SK-N-MC (cell line): ENCODE measurements at places on chromosomes 4 and X.

DNA sequence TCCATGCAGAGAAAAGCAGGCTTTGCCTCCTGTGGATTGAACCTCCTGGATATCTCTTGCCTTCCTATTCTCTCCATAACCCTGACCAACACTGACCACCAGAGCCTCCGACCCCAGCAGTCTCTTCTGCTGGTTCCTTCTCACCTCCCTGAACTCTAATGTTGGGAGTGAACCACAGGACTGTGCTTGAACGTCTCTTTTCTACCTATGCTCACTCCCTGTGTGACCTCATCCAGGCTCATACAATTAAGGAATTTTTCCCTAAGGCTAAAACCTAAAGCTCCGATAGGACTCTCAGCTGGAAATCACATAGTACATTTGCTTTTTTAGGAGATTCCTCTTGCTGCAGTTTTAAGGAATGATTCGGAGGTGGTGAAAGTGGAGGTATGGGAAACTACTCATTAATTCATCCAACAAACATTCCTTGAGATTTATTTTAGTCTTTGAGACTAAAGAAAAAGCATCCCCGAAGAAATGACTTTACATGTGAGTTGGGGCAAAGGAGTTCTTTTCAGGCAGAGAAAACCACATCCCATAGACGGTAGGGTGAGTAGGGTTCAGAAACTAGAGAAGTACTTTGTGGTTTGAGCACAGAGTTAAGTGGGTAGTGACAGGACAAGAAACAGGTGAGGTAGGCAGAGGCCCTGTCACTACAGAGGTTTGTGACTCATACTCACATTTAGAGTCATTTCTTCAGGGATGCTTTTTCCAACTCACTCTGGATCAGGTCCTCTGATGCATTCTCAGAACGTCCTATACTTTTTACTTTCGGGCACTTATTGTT is 30.8 kb downstream of the NDNF start:
- DNase-seq: no peak

- no peak for DNase-seq
These were observed 85.4 kb downstream of the FAM13A start for GRCh38 chr4:88971536-88971935.

- no peak for DNase-seq
These were observed 79.6 kb upstream of the WDR1 start for GRCh38 chr4:10196191-10196590.

DNA sequence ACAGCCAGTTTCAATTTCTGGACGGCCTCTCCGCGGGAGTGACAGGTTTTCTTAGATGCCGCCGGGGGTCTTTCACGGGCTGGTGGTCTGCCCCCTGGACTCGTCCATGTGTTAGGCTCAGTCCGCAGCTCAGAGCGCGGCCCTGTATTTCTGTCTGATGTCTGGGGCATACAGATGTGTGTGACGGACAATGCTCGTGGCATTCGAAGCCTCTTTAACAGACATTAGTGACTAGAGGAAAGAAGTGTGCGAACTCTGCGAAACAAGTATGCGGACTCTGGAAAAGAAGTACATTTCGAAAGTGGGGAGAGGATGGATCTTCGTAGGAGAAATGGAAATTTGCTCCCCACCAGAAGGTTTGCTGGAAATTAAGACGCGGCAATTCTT is 793 bp upstream of the DCUN1D4 start:
- no peak for DNase-seq

GRCh38 chr4:125689805-125690204 is 375.1 kb downstream of the FAT4 start:
- no peak for DNase-seq

DNA sequence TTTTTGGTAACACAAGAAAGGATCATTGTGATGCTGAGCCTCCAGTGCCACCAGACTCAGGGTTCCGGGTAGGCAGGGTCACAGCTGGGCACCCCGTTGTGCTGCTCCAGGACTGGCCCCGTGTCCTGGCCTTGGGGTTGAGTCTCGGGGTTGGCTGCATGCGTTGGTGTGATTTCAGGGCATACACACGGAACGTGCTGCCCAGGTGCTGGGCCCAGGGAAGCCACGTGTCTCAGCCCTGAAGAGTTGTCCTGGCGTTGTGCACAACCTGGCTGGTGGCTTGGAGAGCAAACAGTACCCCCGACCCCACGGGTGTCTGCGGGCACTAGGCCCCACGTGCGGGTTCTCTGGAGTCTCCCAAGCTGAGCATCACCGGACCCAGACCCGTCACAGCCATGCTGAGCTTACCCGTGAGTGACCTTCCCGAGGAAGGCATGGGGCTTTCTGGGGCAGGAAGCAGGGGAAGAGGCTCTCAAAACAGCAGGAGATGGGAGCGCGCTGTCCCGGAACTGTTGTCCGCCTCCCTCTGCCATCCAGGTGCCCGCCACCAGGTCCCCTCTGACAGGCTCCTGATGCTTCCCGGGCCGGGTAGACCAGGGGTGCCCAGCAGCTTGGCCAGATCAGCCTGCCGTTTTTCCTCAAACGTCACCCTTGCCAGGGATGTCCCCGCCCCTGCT is 66.1 kb upstream of the ENPP6 start:
- no peak for DNase-seq

GRCh38 chr4:147910315-147910714 is 178.4 kb downstream of the ARHGAP10 start:
- DNase-seq: no peak

DNA sequence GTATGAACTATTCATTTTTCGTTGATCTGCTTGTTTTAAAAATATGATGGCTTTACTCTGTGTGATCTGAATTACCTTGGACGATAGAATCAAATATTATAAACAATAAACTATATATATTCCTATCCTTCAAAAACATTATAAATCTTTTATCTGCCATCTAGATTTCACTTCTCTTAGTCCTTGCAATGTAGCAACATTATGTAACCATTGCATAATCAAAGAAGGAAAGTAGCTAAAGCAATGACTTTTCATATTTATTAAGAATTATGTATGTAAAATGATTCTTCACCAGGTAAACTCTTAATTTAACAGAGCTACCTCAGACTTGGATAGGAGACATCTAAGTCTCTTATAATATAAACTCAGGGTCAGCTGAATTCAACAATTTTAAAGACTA is 210.5 kb downstream of the ADAMTS3 start:
- no peak for DNase-seq

DNA sequence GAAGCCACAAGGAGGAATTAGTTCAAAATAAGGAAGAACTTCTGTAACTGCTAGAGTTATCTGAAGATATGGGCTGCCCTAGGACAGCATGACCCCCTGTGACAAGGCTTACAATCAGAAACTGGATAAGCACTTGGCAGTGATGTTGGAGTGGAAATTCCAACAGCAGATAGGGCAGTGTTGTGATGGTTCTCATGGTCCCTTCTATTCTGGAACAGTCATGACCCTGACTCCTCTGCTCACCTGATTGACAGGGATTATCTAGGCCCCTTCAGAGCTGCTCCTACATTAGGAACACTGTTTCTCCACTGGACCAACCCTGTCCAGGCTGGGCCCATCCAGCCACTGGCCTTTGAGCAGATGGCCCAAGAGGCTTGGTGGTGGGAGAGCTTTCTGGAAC is 17.9 kb downstream of the NALF2 start:
- DNase-seq: no peak

DNA sequence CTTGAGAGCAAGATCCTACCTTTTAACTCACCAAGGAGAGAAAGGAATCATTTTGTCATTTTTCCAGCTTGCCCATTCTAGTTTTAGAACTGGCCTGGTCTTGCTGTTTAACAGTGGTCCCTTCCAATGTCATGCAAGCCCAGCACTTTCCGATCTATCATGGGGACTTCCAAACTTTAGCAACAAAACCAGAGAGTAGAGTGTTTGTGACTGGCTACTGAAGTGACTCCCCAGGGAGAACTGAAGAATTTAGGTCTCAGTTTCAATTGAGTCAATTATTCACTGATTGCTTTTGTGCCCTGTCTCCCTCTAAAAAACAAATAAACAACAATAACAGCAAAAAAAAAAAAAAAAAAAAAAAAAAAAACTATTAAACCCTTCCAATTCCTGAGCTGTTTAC is 108.3 kb downstream of the LHFPL1 start:
- no peak for DNase-seq

GRCh38 chr4:151865744-151866591 is 105.2 kb upstream of the GATB start:
- DNase-seq: no peak

DNA sequence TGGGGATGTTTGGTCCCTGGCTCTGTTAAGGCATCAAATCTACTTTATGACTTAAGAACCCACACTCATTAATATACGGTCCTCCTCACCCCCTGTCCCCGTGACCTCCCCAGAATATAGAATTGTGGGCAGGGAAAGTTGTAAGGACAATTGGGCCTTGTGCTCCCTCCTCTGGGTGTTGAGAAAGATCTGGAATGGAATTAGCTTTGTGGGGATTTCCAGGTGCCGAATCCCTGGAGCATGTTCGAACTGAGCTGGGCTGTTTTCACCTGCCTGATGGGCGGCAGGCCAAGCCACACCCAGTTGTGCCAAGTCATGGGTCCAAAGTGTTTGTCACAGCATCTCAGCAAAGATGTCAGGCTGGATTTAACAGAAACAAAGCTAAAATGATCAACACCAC is 349.3 kb upstream of the KLF3 start:
- DNase-seq: no peak

- no peak for DNase-seq
These were observed 194.3 kb upstream of the POF1B start for GRCh38 chrX:85573801-85574200.

DNA sequence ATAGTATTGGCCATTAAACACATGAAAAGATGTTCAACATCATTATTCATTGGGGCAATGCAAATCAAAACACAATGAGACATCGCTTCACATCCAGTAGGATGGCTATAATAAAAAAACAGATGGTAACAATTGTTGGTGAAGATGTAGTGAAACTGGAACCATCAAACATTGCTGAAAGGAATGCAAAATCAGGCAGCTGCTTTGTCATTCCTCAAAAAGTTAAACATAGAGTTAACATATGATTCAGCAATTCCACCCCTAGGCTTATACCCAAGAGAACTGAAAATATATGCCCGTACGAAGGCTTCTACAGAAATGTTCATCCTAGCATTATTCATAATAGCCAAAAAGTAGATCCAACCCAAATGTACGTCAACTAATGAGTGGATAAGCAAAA is 144.0 kb upstream of the NAP1L5 start:
- DNase-seq: no peak

- DNase-seq: no peak
These were observed 166.1 kb downstream of the AFAP1 start for GRCh38 chr4:7773401-7774180.

DNA sequence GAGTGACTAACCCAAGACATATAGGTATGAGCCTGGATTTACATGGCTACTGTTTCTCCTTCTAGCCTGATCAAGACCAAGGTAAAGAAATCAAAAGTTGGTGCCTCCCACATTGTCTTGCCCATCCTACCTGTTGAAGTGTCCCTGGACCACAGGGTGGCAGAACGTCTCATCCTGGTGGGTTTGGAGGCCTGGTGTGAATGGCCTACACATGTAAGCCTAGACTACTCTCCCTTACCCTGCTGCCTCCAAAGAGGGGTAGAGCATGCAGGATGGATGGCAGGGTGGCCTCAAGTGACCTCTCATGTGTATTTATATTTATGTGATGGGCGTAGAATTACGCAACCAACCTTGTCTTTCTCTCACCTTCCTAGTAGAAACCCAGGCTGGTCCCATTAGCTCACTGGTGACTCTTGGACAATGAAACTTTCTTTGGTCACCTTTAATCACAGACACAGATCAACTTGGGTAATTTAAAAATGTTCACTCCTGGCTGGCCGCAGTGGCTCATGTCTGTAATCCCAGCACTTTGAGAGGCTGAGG is 73.3 kb upstream of the SOD3 start:
- DNase-seq: no peak

GRCh38 chrX:141405486-141405852 is 163.2 kb upstream of the SPANXC start:
- DNase-seq: no peak

DNA sequence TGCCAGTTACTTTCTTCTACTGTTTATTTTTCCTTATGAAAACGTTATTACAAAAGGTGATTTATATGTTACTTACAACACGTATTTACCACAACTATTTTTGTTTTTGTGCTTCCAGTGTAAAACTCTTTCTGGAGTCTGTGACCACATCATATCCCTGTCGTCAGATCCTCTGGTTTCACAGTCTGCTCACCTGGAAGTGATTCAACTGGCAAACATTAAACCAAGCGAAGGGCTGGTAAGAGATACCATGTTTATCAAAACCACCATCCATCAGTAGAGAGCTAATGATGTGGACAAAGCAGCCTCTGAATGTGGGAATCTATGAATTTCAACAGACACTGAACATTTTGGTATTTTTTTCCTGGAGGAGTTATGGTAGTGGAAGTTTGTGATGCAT is 116.1 kb downstream of the CNKSR2 start:
- no peak for DNase-seq

DNA sequence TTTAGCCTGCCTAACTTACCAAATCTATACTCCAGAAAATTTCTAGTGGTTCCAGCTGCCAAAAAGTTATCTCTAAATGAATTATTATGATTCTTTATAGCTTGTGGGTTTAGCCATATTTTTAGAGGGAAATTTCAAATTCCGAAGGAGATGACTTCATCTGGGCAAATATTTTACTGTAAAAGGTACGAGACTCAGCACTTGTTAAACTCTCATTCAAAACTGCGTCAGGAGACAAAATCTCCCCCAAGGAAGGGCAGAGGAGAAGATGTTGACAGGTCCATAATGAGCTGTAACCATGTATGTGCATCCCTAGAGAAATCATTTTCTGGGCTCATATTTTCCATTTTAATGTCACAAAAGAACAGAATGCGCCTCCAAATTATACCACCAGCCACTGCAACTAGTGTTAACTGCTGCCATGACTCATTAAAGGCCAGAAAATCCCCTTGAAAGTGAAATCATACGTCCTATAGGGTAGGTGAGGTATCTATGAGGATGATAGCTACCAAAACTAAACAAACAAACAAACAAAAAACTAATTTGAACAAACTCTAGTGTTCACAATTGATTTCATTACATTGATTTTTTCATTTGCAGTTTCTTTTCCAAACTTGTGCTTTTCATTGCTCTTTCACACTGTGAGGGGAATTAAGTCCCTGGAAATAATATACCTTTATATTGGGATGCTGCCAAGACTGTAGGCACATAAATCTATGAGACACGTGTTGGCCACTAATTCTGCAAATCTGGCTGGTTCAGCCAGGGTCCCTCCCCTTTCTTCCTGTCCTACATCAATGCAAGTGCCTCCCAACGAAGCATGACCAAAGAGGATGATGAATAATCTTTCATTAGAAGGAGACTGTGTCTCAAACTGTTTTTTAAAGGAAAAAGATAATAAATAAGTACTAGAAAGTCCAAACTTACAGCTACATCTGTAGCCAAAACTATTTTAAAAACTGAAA is 85.8 kb downstream of the ARHGAP6 start:
- DNase-seq: no peak

DNA sequence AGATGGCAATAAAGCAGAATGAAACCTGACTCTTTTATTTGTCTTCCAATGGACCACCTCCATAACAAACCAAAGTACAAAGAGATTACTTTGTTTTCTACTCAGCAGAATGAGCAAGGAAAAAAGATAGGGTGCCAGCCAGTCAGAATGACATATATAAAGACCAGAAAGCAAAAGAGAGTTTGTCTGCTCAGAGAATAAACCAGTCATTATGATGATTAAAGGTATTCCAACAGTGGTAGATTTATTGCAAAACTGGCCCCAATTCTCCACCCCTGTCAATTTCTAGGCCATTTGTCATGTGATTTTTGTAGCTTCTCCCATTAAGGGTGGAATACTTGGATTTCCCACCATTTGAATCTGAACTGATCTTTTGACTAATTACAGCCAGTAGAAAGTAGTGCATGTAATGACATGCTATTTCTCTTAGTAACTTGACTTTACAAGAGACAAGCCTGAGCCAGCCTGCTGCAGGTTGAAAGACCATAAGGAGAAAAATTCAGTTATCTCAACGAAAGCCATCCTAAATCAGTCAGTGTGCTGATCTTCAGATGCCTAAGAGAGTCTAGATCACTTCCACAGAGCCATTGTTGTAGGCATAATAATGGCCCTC is 203.1 kb downstream of the EPHA5 start:
- DNase-seq: no peak
